ENCODE measurements at places on chromosomes 4 and X.
A peak's percentile ranks its signal among the peaks of the same experiment; 100 is the strongest.

DNA sequence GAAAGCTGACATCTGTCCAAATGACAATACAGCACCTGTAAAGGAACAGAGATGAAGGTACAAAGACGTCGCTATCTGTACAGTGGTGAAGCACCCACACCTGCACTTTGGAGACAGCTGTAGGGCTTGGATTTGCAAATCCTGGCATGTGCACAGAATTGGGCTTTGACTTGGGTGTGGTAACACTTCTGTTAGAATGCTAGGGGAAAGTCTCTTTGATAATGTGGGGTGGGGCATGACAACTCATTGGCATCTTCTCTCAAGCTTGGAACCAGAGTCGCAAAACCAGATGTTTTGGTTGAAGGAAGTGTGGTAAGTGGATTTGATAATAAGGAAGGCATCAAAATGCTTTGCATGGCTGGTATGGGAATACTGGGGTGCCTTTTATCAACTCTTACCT, 55.5 kb downstream of the VCX3B start:
- DNase-seq = no peak

DNA sequence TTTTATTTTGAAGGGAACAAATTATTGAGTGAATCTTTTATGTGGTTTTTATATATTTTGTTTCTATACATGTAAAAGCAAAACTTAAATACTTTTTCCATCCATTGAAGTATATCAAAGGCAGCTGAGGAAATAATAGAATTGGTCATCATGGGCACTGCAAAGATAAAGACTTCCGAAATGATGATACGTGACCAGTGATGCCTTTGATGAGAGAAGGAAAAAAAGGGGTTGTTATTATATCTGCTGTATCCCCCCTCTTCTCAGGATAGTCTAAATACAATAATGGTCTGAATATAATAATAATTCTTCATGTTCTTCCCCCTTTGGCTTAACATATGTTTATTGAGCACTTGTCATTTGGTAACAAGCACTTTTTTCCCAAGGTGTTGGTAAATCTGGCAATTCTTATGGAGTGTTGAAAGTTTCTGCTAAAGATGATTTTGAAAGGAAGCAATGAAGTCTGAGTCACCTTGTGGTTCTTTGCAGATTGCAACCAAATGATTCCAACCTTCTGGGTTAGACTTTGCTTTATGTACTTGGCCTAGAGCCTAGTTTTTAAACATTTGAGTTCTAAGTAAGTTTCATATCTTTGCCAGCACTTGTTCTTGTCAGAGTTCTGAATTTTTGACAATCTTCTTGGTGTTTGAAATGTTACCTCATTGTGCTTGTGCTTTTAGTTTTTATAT, 60.8 kb downstream of the USP9X start:
- DNase-seq = peak; percentile 53

DNA sequence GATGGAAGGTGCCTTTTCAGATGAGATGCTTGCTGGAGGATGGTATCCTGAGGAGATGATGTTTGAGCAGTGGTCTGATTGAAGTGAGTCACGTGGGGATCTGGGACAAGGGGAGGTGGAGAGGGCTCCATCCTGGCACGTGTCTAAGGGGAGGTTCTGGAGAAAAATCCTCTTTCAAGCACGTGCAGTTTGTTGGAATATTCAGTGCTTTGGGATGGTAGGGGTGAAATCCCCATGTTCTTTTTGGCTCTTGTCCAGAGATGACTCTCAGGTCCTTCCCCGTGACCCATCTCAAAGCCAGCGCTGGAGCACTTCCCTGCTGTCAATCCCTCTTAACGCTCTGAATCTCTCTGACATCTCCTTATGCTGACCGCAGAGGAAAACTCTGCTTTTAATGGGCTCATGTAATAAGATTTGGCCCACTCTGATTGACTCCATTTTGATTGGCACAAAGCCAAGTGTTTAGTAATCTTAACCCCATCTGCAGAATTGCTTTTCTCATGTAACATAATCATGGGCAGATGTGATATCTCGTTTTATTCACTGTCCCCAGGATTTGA, 10.8 kb upstream of the KLKB1 start:
- DNase-seq = no peak

DNA sequence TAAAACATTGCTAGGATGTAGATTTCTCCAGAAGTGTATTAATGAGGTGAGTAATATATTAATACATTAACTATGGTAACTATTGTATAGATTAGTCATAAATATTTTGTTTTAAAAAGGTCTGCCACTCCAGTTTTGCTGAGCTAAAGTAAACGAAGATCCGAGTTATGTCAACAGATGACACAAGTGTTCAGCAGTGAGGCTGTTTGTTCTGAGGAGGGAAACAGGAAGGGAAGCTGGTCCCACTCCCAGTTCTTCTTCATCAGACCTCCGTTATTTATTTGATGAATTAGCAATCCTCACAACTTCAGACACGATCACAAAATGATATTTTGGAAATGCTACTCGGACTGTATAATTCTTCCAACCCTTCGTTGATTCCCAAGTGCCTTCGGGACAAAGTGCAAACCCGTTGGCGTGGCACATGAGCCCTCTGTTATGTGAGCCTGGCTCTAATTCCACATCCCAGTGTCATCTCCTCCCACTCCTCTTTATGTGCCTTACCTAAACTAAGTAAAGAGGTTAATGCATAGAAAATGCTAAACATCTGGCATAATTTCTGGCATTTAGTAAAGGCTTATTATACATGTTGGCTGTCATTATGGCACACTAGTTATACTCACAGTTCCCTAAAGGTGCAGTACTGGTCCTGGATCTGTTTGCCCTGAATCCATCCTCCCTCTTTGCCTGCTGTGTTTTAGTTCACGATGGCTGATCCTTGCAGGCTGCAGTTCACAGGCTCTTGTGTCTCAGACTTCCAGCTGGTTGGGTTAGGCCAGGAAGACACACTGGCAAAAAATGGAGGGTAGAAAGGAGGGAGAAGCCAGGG, 190.6 kb upstream of the LNX1 start:
- no peak for DNase-seq

GRCh38 chr4:124980276-124980752, 267.8 kb upstream of the ANKRD50 start:
- DNase-seq = no peak

GRCh38 chr4:138961129-138961528, 54.5 kb upstream of the NOCT start:
- DNase-seq = no peak

DNA sequence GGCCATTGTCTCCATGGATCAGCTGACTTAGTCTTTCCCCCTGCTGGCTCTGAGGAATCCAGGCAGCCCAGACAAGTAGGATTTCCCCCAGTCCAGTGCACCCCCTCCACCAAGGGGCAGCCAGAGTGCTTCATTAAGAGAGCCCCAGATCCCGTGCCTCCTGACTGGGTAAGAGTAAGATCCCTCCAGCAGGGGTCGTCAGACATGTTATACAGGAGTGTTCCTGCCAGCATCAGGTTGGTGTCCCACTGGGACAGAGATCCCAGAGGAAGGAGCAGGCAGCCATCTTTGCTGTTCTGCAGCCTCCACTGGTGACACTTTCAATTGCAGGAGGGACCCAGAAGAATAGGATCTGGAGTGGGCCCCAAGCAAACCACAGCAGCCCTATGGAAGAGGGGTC, 29.0 kb upstream of the INPP4B start:
- DNase-seq = no peak

- peak; percentile 20 for DNase-seq
Measured at GRCh38 chr4:15920723-15921591, 17.6 kb downstream of the FGFBP1 start.

- peak; percentile 77 for DNase-seq
Measured at GRCh38 chrX:623599-624315, 6.8 kb upstream of the SHOX start.
